A673 (cell line): ENCODE measurements at places on chromosomes 4 and X. TPM values are rescaled to one million over a fixed set of nuclear protein-coding genes. Genes with fewer than 3 reads are reported as not detected.
A peak's percentile ranks its signal among the peaks of the same experiment; 100 is the strongest.

- H3K4me3 ChIP-seq = no peak overlapping the region
- no peak for DNase-seq
- no peaks in the 10 kb centered on the region for H3K36me3 ChIP-seq
- no peaks in the 10 kb centered on the region for H3K27me3 ChIP-seq
- no peaks in the 10 kb centered on the region for H3K4me1 ChIP-seq
- H3K27ac ChIP-seq = no peak overlapping the region
These were observed 139.5 kb upstream of the NOCT start for GRCh38 chr4:138875891-138876608.

DNA sequence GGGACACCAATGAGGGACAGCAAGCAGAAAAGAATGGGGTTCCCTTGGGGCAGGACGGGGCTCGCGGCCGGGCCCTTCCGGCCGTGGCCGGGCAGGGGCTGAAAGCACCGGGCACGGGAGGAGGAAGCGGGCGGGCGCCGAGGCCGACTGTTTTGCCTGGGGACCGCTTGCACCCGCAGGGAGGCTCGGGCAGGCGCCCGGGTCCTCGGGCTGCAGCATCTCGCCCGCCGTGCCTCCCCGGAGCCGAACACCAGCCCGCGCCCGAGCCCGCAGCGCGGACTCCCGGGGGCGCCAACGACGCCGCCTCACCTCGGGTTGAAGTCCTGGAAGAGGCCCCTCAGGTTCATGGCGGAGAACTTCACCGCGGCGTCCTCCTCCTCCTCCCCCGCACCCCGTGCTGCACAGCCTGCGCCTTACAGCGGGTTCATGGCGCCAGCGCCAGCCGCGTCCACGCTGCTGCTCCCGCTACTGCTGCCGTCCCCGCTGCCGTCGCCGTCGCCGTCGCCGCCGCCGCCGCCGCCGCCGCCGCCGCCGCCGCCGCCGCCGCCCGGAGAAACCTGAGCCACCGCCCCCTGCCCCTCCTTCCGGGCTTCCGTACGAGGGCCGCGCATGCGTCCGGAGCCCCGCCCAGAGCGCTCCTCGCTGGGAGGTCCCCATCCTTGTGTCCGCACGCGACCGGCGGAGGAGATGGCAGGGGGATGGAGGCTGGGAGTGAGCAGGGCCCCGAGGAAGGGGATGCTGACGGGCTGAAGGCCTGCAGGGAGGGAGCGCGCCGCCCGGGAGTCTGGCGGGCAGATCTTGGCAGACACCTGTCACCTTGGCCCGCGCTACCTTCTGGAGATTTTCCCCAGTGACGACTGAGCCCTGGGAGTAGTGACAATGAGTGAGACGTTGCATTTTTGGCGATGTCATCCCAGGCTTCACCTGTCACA lies at the start of gene TMEM185A:
TSS of gene TMEM185A (minus strand) at position 559 of the 932 bp plus-strand sequence. CDS start at position 347, 212 bp downstream.
- no peaks in the 10 kb centered on the region for H3K36me3 ChIP-seq
- no peaks in the 10 kb centered on the region for H3K27me3 ChIP-seq
- no peaks in the 10 kb centered on the region for H3K4me1 ChIP-seq
- peak within 1 kb of the TSS; percentile 66 for H3K4me3 ChIP-seq

- H3K27me3 ChIP-seq = no peaks in the 10 kb centered on the region
- H3K27ac ChIP-seq = no peak overlapping the region
These were observed 23.1 kb downstream of the EIF4E start for GRCh38 chr4:98905839-98906238.

DNA sequence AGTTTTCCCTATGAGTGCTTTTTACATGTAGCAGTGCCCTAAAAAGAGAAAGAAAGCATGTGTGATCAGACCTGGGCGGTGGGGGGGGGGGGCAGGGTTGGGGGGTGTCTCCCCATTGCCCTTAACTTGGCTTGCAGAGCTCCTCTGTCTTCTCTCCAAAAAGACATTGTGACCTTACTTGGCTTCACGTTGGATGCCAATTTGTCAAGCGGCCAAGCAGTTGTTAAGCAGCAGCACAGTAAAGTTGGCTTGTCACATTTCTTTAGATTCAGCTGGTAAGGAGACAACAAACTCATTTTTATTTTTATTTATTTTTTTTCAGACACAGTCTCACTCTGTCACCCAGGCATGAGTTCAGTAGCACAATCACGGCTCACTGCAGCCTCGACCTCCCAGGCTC lies 57.3 kb upstream of the ZNF157 start:
- no peaks in the 10 kb centered on the region for H3K36me3 ChIP-seq
- no peak overlapping the region for H3K4me3 ChIP-seq
- no peak overlapping the region for H3K27ac ChIP-seq
- no peaks in the 10 kb centered on the region for H3K27me3 ChIP-seq

DNA sequence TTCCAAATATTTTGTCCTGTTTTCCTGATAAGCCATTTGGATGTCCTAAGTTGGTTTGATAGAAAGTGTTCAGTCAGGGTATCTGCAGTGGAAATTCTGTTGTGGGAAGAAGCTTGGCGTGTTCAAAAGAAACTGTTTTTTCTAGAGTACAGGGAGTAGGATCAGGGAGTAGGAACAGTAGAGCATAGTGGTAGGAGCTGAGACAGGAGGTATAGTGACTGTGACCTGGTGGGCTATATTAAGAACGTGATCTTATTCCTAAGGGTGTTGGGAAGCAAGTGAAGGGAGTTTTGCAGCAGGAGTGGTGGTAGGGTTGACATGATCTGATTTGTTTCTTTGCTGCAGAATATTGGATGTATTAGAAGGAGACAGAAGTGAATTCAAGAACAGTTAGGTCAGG lies 348.2 kb downstream of the BMPR1B start:
- H3K4me1 ChIP-seq = peaks cover 6% of the 10 kb centered on the region
- H3K4me3 ChIP-seq = no peak overlapping the region
- H3K27ac ChIP-seq = no peak overlapping the region
- H3K27me3 ChIP-seq = no peaks in the 10 kb centered on the region
- no peaks in the 10 kb centered on the region for H3K36me3 ChIP-seq

- H3K27me3 ChIP-seq = no peaks in the 10 kb centered on the region
- no peak for DNase-seq
- no peaks in the 10 kb centered on the region for H3K36me3 ChIP-seq
- no peak overlapping the region for H3K27ac ChIP-seq
These were observed 145.8 kb downstream of the AASDH start for GRCh38 chr4:56241500-56241899.

- DNase-seq = no peak
- no peaks in the 10 kb centered on the region for H3K27me3 ChIP-seq
- H3K27ac ChIP-seq = no peak within 1 kb of the TSS
- H3K4me3 ChIP-seq = peak within 1 kb of the TSS; percentile 23
- H3K4me1 ChIP-seq = no peaks in the 10 kb centered on the region
These were observed at the start of gene CXCL6 for GRCh38 chr4:73836373-73837279. TSS of gene CXCL6 (plus strand) at chr4:73836678. CDS start at chr4:73836751, 73 bp downstream.

Gene SLC35A2
- 21.7 and 30.4 TPM in 2 replicates for total RNA-seq

Gene GLRA2
- not detected in 2 replicates for total RNA-seq
